Activated CD8-positive, alpha-beta memory T cell treated with anti-CD3 and anti-CD28 coated beads for 1 hour (primary cell): ENCODE measurements at places on chromosomes 3 and 15.

- no peak for DNase-seq
These were observed 125.4 kb upstream of the MELTF start for GRCh38 chr3:197155046-197155445.

GRCh38 chr3:146159616-146160320, 1.2 kb downstream of the PLOD2 start:
- DNase-seq, result no peak

DNA sequence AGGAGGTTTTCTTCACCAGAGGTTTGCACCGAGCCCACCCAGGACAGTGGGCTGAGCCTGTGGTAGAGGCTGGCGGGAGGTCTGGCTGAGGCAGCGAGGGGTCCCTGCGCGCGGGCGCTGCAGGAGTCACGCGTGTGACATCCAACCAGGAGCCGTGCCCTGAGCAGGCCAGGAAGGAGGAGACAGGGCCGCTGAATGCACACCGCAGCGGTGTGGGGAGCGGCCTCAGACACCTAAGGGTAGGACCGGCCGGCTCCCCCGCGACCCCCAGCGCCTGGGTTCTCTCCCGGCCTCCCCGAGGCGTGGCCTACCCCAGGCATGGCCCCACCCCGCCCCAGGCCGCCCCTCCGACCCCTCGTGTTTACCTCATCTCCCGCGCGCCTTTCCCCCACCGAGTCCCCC, 412 bp downstream of the SLC41A3 start:
- DNase-seq, result no peak

GRCh38 chr3:197404754-197405153, 106.3 kb upstream of the DLG1 start:
- DNase-seq, result no peak

DNA sequence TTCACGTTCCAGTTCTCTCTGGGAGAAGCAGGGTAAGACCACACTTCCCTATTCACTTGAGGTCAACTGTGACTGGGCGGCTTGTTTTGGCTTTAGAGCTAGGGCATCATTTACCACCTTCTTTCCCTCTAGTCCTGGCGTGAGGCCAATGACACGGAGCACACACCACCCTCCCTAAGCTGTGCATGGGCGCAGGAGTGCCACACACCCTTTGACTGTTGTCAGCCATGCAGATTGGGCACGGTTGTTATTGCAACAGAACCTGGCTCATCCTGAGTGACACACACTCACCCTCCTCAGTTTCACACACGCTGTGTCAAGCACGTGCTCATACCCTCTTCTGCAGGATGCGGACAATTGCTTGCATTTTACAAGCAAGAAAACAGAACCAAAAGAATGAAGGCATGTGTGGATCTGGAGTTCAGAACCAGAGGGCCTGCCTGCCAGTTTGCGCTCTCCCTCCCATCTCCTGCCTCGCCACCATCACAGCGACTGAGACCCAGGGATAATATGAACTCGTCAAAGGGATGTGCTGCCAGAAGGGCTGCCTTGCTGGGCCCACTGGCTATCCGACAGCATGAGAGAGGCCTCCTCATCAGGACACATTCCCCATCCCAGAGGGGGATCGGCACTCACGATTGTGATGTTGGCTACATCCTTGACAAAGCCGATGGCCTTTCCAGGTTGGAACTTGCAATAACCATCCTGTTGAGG, 17.6 kb downstream of the CTSH start:
- no peak for DNase-seq

- DNase-seq, result no peak
These were observed 473.9 kb upstream of the PPP2R3A start for GRCh38 chr3:135491491-135492205.

DNA sequence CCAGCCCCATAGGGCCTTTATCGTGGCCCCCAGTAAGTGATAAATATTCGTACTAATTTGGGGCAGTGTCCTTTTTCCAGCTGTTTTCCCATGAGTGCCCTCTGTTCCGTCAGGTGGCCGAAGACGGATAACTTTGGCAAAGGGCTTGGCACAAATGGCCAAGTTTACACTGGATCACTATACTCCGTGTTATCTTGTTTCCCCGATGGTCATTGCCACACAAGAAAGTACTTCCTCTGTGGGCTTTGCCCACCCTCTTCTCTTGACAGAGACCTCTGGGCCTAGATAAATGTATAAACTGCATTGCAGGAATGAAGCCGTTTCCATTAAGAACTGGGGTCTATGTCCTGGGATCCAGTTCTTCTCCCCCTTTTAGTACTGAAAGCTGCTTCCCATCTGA, 39.1 kb downstream of the SMAD3 start:
- DNase-seq, result no peak

DNA sequence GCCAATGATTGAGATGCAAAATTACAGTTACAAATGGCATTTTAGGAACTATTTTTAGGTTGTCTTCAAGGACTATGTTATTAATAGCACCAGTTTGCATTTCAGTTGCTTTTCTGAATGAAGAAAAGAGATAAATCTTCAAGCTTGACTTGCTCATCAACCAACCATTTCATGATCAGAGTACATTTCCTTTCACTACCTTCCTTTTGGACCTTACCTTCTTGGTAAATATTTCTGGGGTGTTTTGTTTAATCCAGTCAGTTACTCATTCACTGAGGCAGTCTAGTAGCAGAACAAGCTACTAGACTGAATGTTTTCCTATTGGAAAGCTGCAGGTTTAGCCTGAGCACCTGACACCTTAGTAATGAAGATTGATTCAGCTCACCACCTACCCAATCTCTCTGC, 8.2 kb downstream of the SLC27A2 start:
- DNase-seq, result no peak

DNA sequence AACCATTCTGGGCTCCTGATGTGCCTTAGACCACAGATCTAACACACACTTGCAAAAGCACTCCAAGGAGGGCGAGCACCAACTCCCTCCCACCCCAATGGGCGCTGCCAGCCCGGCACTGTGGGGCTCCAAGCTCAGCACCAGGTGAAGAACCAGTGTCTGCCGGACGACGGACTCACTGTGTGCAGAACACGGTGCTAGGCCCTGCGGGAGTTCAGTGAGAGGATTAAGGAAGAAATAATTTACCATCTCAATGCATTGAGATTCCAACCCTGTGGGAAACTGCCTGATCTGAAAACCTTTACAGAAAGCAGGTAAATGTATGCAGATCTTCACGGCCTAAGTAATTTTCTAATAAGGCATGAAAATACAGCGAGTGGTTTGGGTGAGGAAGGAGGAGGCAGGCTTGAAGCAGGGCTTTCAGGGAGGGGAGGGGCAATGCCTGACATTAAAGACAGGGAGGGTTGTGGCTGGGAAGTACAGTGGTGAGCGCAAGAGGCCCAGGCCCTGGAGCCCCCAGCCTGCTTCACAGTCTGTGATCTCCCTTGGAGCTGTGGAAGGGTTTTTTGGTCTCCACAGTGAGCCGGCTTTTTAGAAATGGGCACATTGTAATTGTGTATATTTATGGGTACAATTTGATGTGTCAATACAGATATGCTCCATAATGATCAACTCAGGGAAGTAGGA, 35.6 kb upstream of the CHRNB4 start:
- no peak for DNase-seq

- no peak for DNase-seq
These were observed 23.8 kb downstream of the ITGA11 start for GRCh38 chr15:68407886-68408881.

GRCh38 chr3:72597756-72598195, 250.5 kb downstream of the SHQ1 start:
- DNase-seq, result no peak

GRCh38 chr15:43440721-43441281, 52.2 kb downstream of the TP53BP1 start:
- no peak for DNase-seq

DNA sequence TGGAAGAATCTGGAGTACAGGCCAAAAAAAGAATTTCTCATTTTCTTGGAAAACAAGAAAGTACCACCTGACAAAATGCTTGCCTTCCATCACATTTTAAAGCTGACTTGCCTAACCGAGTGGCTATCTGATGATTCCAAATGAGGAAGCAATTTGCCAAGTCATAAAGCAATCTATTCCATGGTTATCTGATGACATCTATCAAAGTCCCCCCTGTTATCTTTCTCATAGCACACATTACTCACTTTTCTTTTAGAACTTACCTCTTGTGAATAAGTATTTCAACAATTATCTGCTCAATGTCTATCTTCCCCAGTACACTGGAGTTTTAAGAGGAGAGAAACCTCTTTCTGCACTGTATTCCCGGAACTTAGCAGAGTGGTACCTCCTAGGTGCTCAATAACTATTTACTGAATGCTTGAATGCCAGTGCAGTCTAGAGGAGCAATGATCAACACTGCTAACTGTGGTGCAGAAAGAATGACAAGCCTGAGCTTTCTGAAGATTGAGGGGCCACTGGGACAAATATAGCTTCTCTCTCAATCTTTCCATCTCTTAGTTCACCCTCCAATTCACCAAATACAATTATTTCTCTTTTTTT, 186.3 kb upstream of the ATP11B start:
- DNase-seq, result no peak

- DNase-seq, result no peak
These were observed 121.9 kb downstream of the TMEM266 start for GRCh38 chr15:76181705-76182107.

DNA sequence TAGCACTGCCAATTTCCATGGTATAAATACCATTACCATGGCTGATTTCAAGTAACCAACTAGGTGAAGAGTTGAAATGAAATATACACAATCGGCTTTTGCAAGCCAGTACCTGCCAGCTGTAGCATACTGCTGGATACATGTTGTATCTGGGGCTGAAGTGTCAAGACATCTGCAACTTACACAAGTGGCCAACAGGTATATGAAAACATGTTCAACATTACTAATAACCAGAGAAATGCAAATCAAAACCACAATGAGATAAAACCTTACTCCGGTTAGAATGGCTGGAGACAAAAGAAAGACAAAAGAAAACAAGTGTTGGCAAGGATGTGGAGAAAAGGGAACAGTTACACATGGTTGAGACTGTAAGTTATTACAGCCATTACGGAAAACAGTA, 11.6 kb downstream of the ATOSA start:
- DNase-seq, result no peak

DNA sequence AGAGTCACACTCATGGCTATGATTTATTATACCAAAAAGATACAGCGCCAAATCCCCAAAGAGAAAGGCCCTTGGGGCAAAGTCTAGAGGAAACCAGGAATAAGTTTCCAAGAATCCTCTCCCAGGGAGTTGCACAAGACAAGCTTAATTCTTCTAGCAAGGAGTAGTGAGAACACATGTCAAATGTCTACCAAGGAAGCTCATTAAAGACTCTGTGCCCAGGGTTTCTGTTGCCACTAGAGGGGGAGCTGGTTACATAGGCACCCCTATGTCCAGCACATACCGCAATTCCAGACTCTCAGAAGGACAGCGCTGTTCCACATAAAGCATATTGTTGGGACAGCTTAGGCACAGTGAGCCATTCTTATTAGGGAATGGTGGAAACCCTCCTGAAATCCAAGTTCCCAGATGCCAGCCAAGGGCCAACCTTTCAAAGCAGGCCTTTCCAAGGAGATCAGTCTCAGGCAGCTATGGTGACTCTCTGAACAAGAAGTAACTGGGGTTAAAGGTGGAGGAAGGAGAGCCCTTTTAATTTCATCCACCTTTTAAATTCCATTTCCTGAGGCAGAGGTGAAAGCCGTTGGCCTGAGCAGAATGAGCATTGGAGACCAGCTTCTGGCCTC, 194.2 kb downstream of the UACA start:
- DNase-seq, result no peak
